Activated T-cell treated with anti-CD3 and anti-CD28 coated beads, Interleukin-2, amount 50 U/mL, for 72 hours (primary cell): ENCODE measurements at places on chromosomes 5 and 9.

GRCh38 chr5:6517510-6517909 lies 68.9 kb downstream of the UBE2QL1 start:
- no peak for DNase-seq

GRCh38 chr5:127586811-127587210 lies 62.1 kb upstream of the CTXN3 start:
- DNase-seq, result no peak

GRCh38 chr5:127909066-127909465 lies 174.5 kb upstream of the SLC12A2 start:
- DNase-seq, result peak; percentile 6

GRCh38 chr5:55160493-55161209 lies 680 bp downstream of the GPX8 start:
- DNase-seq, result no peak

DNA sequence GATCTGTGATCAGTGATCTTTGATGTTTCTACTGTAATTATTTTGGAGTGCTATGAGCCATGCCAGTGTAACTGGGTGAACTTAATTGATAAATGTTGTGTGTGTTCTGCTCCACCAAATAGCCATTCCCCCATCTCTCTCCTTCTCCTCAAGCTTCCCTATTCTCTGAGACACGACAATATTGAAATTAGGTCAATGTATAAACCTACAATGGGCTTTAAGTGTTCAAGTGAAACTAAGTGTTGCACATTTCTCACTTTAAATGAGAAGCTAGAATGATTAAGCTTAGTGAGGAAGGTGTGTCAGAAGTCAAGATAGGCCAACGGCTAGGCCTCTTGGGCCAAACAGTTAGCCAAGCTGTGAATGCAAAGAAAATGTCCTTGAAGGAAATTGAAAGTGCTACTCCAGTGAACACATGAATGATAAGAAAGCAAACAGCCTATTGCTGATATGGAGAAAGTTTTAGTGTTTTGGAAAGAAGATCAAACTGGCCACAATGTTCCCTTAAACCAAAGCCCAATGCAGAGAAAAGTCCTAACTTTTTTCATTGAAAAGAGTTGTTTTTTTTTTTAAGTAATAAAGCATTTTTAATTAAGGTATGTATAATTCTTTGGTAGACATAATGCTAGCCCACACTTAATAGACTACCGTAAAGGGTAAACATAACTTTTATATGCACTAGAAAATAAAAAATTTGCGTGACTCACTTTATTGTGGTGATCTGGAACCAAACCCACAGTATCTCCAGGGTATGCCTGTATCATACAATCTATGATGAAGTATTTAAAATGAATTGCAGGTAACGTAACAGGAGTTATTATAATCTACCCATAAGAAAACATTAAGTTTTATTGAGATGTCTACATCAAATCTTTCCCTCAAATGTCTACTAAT lies 42.5 kb upstream of the ALDH1A1 start:
- DNase-seq, result no peak

GRCh38 chr5:95620030-95620869 lies at the start of gene GPR150:
Gene GPR150, plus strand, starts transcription at chr5:95620087. Its CDS starts 189 bp downstream, at chr5:95620276.
- peak; percentile 83 for DNase-seq

DNA sequence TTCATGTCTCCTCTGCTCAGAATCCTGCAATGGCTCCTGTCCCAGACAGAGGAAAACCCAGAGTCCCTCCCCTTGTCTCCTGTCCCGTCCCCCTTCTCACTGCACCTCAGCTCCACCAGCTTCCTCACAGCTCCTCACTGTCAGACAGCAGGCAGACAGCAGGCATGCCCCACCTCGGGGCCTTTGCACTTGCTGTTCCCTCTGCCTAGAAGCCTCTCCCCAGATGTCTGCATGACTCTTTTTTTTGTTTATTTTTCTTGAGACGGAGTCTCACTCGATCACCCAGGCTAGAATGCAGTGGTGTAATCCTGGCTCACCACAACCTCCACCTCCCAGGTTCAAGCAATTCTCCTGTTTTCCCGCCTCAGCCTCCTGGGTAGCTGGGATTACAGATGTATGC lies 8.8 kb upstream of the SLC6A7 start:
- no peak for DNase-seq

- DNase-seq, result no peak
Measured at GRCh38 chr9:86369810-86370209, 15.6 kb upstream of the TUT7 start.

- no peak for DNase-seq
Measured at GRCh38 chr5:112217843-112218579, 201.1 kb downstream of the EPB41L4A start.

- no peak for DNase-seq
Measured at GRCh38 chr5:133142782-133143181, 91.0 kb downstream of the HSPA4 start.

DNA sequence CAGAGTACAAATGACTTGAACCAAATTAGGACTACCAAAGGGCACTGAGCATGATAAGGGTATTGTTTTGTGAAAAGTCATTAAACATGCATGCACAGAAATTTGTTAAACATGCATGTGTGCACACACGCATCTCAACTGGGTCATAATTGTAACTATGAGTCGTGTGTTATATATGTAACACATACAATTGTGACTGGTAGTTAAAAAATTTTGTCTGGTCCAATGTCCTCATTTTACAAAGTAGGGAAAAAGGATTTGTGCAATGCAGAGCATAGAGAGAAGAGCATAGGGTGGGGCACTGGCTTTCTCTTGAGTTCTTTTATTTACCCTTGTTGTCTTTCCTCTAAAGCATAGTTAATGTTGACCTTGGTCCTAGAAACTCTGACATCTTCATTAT lies 19.3 kb upstream of the IGFBPL1 start:
- DNase-seq, result no peak

- DNase-seq, result no peak
Measured at GRCh38 chr9:86753836-86754235, 193.5 kb downstream of the GAS1 start.

DNA sequence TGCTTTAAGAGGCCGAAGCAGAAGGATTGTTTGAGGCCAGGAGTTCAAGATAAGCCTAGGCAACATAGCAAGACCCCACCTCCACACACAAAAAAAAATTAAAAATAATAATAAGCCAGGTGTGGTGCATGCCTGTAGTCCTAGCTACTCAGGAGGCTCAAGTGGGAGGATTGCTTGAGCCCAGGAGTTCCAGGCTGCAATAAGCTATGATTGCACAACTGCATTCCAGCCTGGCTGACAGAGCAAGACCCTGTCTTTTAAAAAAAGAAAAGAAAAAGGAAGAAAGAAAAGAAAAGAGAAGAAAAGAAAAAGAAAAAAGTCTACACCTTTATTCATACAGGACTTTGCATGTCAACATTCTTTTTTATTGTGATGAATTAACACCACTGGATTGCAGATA lies 2125.8 kb downstream of the MAT2B start:
- no peak for DNase-seq

DNA sequence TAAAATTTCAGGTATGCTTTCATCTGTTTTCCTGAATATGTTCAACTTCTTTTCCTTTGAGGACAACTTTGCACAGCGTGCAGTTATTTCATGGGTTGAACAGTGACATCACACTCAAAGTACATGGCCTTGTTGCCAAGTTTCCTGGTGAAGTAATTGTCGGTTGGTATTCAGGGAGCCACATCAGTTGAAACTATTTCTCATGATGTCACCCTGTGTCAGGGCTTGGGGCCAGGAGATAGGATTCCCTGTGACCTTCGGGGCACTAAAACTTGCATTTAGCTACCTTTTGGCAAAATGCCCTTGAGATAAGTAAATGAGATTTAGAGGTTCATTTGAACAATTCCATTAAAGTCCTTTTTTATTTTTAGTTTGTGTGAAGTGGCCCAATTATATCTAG lies 383.9 kb downstream of the SH3GL2 start:
- DNase-seq, result no peak

GRCh38 chr5:176157656-176158055 lies 80.6 kb upstream of the SIMC1 start:
- DNase-seq, result no peak

DNA sequence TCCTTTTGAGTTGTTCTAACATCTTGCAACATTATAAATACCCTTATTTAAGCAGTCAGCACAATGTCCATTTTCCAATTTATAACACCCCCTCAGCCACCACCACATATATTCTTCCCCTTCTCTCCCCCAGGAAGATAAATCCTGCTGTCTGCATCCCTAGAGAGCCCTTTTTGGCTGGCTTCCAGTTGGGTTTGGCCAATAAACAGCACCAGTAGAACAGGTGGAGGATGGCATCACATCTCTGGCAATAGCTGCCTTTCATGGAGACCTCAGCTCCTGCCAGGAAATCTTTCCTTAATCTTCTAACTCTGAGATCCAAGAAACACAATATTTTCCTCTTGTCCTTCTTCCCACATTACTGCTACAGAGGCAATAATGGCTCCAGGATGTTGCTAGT lies 53.7 kb downstream of the TRIM36 start:
- no peak for DNase-seq

GRCh38 chr5:93953442-93953841 lies 212.0 kb upstream of the POU5F2 start:
- no peak for DNase-seq

GRCh38 chr5:127447827-127448226 lies 69.6 kb upstream of the PRRC1 start:
- no peak for DNase-seq

DNA sequence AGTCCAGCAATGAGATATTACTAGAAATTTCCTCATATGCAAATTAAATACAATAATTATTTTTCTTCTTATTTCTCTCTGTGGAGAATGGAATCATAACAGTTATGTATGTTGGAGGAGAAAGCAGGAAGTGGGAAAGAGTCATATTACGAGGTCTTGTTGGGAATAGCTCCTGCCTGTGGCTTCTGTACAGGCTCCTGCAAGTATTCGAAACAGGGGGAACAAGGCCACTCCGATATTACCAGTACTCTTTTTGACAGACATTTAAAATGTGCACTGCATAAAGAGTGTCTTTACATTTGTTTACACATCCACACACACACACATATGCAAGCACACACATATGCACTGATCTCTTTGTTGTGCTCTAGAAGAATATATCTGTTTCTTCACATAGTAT lies 812.0 kb upstream of the ZNF608 start:
- DNase-seq, result no peak

DNA sequence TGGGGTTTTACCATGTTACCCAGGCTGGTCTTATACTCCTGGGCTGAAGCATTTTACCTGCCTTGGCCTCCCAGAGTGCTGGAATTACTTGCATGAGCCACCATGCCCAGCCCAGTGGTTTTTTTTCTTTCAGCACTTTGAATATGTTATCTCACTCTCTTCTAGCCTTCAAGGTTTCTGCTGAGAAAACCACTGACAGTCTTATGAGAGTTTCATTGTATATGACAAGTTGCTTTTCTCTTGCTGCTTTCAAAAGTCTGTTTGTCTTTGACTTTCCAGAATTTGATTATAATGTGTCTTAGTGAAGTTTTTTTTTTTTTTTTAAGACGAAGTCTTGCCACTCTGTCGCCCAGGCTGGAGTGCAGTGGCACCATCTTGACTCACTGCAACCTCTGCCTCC lies 43.1 kb upstream of the BNIP1 start:
- no peak for DNase-seq

DNA sequence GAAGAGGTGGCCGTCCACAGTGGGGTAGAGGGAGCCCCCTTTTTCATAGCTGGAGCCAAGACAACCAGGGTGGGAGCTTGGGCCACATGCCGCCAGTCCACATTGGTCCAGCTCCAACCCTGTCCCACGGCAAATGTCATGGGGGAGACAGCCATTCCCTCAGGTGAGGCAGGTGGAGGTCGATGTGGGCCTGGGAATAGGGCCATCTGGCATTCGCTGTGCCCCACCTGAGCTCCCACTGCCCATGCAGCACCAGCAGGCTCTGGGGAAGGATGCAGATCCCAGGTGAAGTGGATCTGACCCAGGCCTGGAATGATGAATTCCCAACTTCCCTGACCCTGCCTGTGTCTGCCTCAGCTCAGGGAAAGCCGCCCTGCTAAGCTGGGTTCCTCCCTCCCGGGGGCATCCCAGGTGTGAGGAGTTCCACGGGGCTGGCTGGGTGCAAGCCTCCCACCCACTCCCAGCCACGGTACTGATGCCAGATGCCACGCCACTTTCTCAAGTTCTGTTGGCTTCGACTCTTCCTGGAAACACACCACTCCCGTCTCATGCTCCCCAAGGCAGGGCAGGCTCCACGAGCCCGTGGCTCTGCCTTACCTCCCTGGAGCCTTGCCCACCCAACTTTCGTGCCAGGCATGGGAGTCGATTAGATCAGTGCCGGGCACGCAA lies 25.2 kb upstream of the FCN2 start:
- no peak for DNase-seq

DNA sequence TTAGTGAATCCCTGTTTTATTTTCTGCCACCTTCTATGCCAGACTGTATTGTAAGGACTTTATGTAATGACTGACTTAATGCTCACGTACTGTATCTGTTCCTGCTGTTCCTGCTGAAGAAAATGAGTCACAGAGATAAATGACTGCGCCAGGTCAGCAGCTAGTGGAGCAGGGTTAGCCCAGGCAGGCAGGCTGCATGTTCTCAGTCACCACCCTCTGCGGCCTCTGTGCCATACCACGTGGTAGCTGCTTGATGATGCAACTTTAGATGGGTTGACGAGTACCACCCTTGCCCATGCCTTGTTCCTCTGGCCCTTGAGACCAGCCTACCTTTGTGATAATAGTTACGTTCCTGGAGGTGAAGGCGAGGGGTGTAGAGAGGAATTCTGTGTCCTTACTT lies 161.9 kb downstream of the TRIO start:
- DNase-seq, result no peak

DNA sequence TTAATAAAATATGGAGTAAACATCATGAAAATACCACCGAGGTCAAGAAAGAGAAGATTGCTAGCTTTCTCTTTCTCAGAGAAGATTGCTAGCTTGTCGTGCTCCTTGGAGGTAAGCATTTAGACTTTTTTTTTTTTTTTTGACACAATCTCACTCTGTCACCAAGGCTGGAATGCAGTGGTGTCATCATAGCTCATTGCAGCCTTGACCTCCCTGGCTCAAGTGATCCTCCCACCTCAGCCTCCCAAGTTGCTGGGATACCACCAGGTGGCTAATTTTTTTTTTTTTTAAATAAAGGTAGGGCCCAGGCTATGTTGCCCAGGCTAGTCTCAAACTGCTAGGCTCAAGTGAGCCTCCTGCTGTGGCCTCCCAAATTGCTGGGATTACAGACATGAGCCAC lies 26.3 kb upstream of the CPLANE1 start:
- DNase-seq, result no peak

- DNase-seq, result no peak
Measured at GRCh38 chr5:145222622-145223021, 612.5 kb downstream of the PRELID2 start.

GRCh38 chr5:151721812-151722391 lies 35.2 kb upstream of the SPARC start:
- DNase-seq, result no peak

DNA sequence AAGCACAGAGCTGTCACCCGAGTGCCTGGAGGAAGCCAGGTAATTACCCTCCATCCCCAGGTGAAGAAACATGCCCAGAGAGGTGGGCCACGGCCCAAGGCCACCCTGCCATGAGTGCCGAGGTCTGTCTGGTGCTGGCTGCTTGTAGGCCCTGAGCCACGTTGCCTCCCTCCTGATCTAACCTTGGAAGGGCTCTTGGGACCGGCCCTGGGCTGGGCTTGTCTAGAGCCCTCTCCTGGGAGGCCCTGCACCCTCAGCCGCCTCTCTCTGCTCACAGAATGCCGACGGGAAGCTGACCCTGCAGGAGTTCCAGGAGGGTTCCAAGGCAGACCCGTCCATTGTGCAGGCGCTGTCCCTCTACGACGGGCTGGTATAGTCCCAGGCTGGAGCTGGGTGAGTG lies 39.4 kb upstream of the HMCN2 start:
- no peak for DNase-seq

GRCh38 chr5:53183880-53184279 lies 74.3 kb upstream of the MOCS2 start:
- no peak for DNase-seq
